ENCODE measurements at places on chromosomes 12 and 14.

GRCh38 chr12:9869307-9870161, at the start of gene CLEC2B:
TSS of gene CLEC2B (minus strand) at chr12:9869354.
- no peak for DNase-seq

- DNase-seq: no peak
Observed at GRCh38 chr12:26721800-26722199, 111.2 kb downstream of the ITPR2 start.

GRCh38 chr12:57772429-57773322, at the start of gene EEF1AKMT3:
TSS of gene EEF1AKMT3 (plus strand) at chr12:57772614. CDS start at chr12:57772725, 111 bp downstream.
- no peak for DNase-seq

GRCh38 chr12:110907583-110907982, 12.8 kb downstream of the MYL2 start:
- no peak for DNase-seq

DNA sequence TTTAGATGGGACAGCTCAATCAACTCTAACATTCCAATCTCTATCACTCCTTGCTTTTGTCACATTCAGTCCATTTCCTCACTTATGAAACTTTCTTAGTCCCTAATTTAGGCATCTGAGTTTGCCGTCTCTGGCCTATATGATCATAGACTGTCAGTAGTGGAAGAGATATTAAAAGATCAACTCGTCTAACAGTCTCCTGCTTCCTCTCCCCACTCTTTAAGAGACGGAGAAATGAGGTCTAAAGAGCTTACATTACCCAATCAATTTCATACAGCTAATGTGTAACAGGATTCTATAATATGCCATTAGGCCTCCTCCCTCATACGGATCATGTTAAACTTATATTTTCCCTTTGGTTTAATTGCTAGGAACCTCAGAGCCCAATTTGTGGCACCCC, 6.5 kb upstream of the ATP23 start:
- no peak for DNase-seq

GRCh38 chr14:99277530-99277929, 5.5 kb upstream of the BCL11B start:
- DNase-seq: no peak

- no peak for DNase-seq
Observed at GRCh38 chr12:26264215-26264838, 69.0 kb downstream of the SSPN start.

DNA sequence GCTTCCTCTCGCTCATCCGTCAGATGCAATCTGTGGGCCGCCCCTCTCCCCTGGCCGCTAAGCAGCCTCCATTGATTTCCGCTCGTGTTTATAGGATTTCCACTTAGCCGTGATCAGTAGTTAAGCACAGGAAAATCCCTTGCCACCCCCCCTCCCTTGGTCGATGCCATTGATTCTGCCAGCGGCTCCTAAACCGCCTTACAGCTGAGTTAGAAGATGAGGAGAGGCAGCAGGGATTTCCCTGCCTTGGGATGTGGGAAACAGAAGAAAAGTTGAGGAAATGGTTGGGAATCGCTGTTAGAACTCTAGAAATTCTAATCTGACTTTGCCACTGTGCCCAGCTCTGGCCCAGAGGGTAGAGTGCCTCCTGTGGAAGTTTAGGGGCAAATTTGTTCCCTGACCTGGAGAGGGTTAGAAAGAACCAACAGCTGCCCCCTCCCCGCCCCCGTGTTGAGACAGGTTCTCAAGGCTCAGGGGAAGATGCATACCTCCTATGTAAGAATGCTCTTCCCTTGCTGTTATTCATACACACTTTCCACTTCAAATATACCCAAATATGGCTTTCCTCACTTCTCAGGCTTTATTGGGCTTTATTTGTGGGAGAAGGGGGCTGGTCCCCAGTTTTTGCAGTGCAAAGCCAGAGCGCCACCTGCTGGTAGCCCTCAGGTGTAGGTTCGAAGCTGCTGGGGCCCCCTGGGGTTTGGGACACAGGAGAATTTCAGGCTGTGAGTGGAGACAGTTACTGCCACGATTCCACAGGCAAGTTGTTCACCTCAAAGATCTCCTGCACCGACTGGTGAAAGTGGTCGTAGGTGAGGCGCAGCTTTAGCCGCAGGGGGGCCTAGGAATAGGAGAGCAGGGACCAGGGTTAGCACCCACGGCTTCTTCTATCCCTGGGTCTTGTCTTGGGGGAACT, 3.2 kb downstream of the THTPA start:
- no peak for DNase-seq

GRCh38 chr12:86670986-86671385, 414.8 kb upstream of the MGAT4C start:
- no peak for DNase-seq

GRCh38 chr12:51240971-51241370, 2.3 kb downstream of the DAZAP2 start:
- no peak for DNase-seq
